ENCODE measurements at places on chromosomes 13 and 19.

DNA sequence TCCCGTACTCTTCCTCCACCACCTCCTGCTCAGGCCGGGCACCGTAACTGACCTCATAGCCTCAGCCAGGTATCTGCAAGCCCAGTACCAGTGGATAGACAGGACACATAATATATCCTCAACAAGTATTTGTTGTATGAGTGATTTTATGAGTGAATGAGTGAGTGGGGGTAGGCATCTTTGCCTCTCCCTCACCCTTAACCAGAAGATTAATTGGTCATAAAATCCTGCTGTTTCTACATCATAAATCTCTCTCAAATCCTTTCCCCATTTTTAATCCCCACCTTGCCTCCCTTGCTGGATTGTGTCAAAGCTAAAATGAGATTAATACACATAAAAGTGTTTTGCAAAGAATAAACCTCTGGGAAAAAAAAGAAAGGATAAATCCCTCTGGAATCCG lies 44.4 kb upstream of the HMGB1 start:
- no peak for DNase-seq

- DNase-seq, result no peak
Observed at GRCh38 chr19:4415352-4415751, 12.9 kb downstream of the CHAF1A start.

DNA sequence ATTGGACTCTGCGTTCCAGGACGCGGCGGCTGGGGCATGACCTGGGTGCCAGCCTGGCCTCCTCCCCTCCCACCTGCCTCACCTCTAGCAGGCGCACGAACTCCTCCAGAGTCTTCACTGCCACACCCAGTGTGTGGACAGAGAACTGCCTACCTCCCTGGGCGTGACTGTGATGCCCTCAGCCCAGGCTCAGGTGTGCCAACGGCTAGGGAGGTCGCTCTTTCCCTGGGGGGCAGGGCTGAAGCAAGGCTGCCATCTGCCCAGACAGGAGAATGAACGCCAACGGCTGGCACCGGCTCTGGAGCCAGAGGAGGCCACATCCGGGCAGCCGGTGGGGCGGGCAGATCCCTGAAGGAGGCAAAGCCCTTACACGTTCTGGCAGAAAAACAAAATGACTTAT lies 11.3 kb downstream of the NANOS3 start:
- DNase-seq, result no peak

- no peak for DNase-seq
Observed at GRCh38 chr13:34458756-34459715, 483.0 kb upstream of the NBEA start.

DNA sequence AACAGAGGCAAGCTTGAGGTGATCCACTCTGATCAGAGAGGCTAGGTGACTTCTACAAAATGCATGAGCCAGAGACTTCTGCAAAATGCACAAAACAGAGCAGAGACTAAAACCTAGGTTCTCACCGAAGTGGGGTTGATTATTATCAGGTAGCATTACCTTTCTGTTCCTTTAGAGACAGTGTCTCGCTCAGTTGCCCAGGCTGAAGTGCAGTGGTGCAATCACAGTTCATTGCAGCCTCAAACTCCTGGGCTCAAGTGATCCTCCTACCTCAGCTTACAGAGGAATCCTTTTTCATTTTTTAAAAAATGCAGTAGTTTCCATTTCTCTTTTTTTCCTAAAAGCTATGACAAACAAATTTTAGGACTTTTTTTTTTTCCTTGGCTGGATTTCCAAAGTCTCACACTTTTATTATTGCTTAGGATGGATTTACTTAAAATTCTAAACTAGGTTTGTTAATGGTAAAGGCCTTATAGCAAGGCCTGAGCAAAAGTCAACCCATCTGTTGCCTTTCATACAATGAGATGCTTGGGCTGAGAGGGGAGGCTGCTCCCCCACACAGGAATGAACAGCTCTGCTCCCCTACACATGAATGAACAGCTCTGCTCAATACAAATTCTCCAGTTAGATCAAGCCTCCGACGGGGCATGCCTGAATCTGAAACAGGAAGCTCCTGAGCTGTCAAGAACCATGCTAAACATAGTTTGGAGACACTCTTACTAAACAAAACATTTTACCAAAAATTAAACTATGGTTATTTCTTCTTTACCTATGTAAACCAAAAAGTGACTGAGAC lies 18.8 kb upstream of the TNFRSF19 start:
- DNase-seq, result no peak

- no peak for DNase-seq
Observed at GRCh38 chr13:74978591-74978990, 503.4 kb downstream of the TBC1D4 start.
